CD8-positive, alpha-beta T cell (primary cell): ENCODE measurements at places on chromosomes 2 and 18.

DNA sequence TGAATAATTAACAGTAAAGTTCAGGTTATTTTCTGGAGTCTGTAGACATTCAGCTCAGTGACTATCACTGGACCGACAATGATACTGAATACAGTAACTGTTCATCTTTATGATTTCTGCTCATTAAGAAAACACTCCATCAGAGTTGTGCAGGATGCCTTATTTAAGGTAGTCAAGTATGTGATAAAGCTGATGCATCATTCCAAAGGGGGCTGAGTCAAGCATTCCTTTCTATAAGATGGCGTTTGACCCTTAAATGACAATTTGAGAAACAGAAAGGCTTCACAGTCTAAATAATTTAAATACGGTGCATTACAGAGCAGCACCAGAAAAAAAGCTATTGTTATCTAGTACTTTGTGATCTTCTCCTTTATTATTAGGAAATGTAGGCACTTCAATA lies 131.1 kb downstream of the CDH2 start:
- DNase-seq: no peak

DNA sequence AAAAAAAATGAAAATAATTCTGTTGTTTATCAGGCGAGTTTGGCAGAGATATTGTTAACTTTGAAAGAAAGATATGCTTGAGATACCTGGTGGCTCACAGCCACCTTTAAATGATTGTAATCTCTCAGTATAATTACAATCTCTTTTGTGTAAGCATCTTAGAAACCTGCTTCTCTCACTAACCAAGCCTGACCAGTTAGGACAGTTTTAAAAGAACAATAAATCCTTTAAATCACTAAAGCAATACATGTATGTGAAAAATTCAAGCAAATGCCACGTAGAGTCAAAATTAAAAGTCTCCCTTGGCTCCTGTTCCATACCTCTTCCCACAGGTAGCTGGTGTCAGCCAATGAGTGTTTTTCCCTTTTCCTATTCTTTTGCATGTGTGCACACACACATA lies 15.7 kb upstream of the SGPP2 start:
- DNase-seq: no peak

- no peak for DNase-seq
Observed at GRCh38 chr2:61693744-61694143, 155.6 kb upstream of the XPO1 start.

GRCh38 chr18:75809926-75810255 lies 382.4 kb upstream of the SMIM21 start:
- DNase-seq: no peak

DNA sequence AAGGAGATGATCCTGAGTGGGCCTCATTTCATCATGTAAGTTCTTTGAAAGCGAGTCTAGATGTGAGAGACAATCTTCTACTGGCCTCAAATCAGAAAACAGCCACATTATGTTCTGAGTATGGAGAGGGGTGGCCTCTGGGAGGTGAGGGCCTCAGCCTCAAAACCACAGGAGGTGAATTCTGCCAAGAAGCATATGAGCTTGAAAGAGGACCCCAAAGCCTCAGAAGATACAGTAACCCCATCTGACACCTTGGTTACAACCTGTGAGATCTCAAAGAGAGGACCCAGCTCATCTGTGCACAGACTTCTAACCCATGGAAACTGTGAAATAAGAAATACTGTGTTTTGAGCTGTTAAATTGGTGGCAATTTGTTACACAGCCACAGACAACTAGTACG lies 200.1 kb downstream of the ARHGAP15 start:
- DNase-seq: no peak

DNA sequence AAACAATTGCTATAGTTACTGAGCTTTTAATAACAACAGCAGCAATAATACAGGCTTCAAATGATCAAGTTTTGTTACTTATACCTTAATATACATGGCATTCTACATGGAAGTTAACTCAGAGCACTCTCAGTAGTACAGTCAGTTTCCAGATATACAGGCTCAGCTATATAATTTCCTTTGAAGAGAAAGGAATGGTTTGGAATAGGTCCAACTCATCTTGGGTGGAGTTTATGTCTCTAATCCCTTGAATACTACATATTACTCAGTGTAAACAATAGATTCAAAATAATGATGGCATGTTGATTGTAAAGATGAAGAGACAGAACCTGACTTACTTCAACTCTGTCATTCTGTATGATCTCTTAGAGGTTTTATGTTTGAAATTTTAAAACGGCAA lies 174.9 kb downstream of the EPHA4 start:
- DNase-seq: no peak

GRCh38 chr2:134674687-134675086 lies 44.1 kb downstream of the TMEM163 start:
- no peak for DNase-seq

DNA sequence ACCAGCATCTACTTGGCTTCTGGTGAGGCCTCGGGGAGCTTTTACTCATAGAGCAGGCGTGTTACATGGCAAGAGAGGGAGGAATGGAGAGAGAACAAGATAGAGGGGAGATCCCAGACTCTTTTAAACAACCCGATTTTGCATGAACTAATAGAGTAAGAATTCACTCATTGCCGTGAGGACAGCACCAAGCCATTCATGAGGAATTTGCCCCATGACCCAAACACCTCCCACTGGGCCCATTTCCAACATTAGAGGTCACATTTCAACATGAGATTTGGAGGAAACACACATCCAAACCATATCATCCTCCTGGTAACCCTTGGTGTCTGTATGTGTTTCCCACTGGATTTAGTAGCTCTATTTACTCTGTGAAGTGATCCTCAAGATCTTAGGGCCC lies 249.9 kb upstream of the SP5 start:
- no peak for DNase-seq

DNA sequence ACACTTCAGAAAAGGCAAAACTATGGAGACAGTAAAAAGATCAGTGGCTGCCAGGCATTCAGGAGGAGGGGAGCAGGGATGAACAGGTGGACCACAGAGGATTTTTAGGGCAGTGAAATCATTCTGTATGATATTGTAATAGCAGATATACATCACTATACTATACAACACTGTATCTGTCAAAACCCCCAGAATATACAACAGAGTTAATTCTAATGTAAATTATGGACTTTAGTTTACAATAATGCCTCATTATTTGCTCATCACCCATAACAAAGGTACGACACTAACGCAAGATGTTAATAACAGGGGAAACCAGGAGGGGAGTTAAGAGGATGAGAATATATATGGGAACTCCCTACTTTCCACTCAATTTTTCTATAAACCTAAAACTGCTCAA lies 28.8 kb downstream of the MAP3K2 start:
- DNase-seq: no peak

- DNase-seq: no peak
Observed at GRCh38 chr18:29156531-29156930, 979.6 kb upstream of the CDH2 start.

DNA sequence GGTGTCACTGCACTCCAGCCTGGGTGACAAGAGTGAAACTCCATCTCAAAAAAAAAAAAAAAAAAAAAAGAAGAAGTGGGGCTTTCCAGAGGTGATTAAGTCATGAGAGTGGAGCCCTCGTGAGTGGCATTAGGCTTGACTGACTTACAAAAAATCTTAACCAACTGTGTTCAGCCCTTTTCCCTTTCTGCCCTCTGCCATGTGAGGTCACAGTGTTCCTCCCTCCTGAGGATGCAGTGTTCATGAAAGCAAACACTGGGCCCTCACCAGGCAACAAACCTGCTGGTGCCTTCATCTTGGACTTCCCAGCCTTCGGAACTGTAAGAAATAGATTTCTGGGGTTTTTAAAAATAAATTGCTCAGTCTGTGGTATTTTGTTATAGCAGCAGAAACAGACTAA lies 37.0 kb upstream of the METTL21A start:
- no peak for DNase-seq

DNA sequence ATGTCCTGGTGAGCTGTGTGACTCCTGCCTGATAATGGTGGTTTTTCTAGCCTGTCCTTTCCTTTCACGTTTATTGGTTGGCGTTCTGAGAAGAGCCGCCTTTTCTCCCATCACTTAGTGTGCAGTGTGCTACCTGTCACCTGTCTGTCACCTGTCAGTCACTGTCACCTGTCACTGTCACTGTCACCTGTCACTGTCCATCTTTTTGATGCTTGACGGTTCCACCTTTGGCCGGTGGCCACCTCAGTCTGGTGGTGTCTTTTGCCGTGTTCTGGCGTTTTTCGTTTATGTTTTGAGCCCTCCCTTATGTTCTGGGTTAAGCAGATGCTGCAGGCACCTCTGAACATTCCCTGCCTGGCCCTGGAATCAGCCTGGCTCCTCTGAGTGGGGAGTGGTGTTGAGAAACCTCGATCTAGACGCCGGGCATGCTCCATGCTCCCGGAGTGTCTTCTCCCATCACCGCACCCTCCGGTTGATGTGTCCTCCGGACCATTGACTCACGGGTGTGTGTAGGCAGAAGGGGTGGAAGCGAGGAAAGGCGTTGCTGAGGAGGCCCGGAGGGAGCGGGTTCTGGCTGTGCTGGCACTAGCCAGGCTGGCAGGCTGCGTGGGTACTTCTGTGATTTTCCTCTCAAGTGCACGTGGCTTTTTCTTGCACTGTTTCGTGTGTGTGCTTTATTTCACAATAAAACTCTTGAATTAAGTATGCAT lies 20.7 kb downstream of the DTYMK start:
- DNase-seq: no peak

GRCh38 chr2:237876951-237877491 lies 17.6 kb downstream of the RAMP1 start:
- DNase-seq: no peak

- no peak for DNase-seq
Observed at GRCh38 chr2:18900691-18901141, 311.3 kb upstream of the NT5C1B start.
